Brain microvascular endothelial cell (primary cell): ENCODE measurements at places on chromosomes 6 and 20.

DNA sequence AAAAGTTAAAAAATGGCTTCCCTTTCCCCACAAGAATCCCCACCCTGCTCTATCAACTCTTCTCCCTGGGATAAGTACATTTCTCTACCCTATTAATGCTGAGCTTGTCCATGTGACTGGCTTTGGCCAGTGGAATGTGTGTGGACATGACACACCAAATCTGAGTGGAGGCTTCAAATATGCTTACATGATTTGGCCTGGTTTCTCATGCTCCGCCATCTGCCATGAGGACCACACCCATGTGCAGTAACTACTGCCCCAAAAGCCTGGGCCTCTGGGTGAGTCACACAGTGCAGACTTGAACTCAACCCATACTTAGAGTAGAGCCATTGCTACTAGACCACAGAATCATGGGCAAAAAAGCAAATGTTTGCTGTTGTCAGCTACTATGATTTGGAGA is 65.4 kb downstream of the PRND start:
- peak; percentile 6 for DNase-seq

DNA sequence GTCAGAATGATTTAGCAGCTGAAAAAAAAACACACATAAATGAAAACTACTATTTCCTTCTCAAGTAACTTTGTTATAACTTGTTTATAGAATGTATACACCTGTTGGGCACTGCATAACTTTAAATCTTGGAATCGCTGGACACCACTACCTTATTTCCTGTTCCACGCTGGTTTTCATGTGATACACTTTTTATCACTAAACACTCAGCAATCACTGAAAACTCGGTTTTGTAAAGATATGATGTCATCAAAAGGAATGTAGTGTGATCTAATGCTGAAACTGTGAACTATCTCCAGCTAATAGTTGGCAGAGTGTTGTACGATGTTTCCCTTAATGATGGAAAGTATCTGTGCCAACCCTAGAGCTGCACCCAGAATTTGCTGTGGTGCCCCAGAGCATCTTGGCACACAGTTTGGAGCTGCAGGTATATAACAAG is 127.9 kb downstream of the BACH2 start:
- peak; percentile 3 for DNase-seq

- no peak for DNase-seq
Measured at GRCh38 chr6:4942673-4943009, 61.2 kb downstream of the RPP40 start.

- no peak for DNase-seq
Measured at GRCh38 chr20:22732751-22733150, 148.4 kb upstream of the FOXA2 start.

DNA sequence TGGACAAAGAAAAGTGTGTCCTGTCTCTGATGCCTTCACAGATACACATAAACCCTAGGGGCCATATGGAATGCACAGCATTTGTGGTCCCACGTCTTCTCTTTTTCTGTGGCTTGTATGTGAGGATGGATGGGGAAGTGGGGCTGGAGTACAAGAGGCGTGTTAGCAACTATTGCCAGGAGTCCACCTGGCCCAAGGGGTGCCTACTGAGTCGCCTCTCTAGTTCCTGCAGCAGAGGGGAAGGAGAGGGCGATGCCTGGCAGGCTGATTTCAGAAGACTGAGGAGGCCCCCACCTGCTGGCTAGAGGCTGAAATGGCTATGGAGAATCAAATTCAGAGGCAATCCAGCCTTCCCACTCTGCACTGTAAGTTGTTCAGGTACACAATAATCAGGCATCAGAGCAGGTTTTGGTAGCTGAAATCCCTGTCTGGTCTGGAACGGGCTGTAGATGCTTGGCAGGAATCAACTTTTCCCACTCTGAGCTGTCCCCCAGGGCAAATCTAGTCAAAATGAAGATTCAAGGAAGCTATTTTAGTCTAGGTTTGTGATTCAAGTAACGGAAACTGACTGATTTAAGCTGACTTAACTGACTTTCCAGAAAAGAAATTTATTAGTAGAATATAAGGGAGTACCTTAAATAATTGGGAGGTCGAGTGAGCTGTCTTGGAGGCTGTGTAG is 14.9 kb upstream of the PPARD start:
- peak; percentile 56 for DNase-seq

DNA sequence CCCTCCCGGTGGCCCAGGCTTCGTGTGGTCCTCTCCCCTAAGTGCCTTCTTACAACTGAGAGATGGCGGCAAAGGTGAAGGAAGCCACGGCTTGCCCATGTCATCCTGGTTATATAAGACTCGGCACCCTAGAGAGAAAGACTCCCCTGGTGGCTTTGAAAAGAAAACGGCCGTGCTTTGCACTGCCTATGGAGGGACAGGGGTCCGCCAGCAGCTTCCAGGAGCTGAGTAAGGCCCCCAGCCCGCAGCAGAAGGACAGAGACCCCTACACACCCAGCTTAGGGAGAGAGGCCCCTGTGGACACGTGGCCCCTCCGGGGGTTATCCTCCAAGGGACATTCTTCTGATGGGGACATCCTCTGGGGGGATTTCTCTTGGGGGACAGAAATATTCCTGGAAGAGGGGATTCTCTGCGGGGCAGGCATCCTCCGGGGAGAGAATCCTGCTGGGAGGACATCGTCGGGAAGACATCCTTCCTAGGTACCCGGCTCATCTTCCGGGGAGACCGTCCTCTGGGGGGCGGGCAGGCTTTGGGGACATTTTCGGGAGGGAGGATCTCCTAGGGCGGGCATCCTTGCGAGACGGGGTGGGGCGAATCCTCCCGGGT is 511 bp upstream of the OGFR start:
- no peak for DNase-seq

DNA sequence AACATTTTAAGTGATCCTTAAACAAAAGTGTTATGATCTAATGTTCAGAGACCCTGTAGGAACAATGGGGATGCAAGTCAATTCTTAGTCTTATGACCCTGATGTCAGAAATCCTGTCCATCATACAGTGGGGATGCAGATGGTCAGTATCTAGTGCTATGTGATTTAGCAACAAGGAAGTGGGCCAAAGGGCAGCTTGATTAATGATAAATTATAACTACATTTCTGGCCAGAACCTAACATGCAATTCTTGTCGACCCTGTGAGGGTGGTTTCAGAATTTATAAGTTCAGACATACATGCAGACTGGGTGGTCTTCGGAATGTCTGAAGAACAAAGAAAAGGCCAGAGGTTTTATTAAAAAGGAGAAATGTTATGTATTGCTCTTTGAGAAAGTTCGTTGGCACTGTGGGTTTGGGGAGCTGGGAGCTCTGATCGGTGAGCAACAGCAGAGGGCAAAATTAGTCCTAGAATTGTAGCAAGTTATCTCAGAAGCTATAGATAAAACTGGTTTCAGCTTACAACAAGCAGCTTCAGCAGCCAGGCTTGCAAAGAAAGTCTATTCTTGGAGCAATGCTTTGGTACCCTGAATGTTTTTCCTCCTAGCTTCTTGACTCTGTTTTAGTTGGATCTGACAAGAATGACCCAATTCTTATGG is 50.8 kb downstream of the RPF2 start:
- peak; percentile 40 for DNase-seq

DNA sequence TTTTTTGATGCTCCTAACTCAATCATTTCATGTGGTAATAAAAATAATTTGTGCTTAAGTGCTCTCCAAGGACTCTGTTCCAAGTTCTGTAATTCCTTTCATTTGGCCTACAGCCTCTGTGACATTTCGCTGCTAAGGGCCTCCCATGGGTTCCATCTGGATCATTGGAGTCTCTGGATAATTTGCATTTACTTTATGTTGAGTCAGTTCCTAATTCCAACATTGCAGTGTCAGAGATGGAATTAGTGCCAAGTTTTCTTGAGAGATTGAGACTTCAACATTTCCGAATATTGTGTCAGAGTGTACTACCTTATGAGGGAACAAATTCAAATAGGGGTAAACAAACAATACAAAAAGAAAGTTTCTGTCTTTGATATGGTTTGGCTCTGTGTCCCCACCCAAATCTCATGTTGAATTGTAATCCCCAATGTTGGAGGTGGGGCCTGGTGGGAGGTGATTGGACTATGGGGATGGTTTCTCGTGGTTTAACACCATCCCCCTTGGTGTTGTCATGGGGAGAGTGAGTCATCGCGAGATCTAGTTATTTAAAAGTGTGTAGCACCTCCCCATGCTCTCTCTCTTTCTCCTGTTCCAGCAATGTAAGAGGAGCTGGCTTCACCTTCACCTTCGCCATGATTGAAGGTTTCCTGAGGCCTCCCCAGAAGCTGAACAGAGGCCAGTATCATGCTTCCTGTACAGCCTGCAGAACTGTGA is 244.1 kb upstream of the TBX18 start:
- peak; percentile 60 for DNase-seq

DNA sequence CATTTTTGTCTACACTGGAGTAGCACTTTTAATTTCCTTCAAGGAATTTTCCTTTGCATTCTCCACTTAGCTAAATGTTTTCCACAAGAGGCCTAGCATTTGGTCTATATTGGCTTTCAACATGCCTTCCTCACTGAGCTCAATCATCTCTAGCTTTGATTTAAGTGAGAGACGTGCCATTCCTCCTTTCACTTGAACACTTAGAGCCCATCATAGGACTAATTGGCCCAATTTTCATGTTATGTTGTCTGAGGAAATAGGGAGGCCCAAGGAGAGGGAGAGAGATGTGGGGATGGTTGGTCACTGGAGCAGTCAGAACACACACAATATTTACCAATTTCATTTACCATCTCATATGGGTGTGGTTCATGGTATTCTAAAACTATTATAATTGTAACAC is 645.0 kb downstream of the PRKN start:
- no peak for DNase-seq

- DNase-seq = peak; percentile 79
Measured at GRCh38 chr6:47698342-47698787, at the start of gene ADGRF4. Gene ADGRF4, plus strand, starts transcription at chr6:47698580. Its CDS starts 8,666 bp downstream, at chr6:47707246.
